ENCODE measurements at places on chromosomes 6 and 20.
A peak's percentile ranks its signal among the peaks of the same experiment; 100 is the strongest.

DNA sequence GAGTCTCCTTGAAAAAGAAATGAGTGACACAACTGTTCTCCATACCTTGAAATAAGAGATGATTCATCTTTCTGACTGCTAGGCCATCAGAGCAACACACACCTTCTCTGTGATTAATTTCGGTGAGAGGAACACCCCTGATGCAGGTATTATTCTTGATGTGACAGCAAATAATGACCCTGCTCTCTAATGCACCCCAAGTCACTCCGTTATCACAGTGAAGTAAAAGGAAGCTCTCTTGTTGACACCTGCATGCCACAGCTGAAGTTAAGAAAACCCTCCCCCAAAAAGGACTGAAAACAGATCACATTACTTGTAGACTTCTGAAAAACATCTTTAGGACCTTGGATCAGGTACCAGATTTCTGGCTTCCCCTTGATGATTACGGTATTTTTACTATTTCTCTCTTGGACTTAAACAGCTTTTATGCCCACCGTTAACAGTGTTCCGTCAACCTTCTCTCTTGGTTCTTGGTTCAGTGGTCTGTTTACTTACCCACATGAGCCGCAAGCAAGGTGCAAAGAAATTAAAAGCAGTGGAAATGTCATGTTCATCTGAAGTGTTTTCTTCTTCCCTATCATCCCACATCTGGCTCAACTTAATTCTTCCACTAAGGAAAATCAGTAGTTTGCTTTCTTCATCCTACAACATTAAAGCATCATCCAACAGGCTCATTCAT is 249.7 kb downstream of the GMPR start:
- DNase-seq: no peak

GRCh38 chr6:30688569-30688968 is 2.1 kb upstream of the PPP1R18 start:
- no peak for DNase-seq

GRCh38 chr20:1825507-1825906 is 69.7 kb upstream of the SIRPA start:
- DNase-seq: peak; percentile 39

DNA sequence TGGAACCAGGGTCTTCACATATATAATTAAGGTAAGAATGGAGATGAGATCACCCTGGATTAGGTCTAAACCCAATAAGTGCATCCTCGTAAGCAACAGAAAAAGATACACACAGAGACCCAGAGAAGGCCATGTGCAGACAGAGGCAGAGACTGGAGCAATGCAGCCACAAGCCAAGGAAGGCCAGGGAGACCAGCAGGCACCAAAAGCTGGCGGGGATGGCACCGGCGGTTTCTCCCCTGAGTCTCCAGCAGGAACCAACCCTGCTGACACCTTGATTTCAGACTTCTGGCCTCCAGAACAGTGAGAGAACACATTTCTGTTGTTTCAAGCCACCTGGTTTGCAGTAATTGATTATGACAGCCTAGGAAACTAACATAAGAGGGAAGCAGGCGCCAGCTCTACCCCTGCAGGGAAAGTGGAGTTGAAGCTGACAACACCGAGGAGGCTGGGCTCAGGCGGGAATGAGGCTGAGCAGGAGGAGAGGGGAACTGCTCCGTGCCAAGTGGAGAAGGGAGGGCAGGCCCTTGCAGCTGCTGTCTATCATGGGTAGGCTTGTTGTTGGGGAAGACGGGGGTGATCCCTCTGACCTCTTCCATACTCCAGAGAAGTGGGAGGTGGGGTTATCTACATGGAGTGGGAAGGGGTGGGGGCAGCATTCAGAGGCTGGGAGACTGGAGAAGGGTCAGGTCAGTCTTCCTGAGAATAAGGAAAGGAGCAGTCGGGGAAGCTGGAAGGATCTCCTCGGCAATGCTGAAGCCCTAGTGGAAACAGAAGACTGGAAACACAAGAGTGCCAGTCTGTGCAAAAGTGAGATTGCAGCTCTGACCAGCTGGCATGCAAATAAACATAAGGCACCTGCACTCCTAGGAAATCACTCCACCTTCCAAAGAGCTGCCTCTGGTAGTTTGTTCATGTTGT is 72.7 kb downstream of the NFATC2 start:
- DNase-seq: no peak

DNA sequence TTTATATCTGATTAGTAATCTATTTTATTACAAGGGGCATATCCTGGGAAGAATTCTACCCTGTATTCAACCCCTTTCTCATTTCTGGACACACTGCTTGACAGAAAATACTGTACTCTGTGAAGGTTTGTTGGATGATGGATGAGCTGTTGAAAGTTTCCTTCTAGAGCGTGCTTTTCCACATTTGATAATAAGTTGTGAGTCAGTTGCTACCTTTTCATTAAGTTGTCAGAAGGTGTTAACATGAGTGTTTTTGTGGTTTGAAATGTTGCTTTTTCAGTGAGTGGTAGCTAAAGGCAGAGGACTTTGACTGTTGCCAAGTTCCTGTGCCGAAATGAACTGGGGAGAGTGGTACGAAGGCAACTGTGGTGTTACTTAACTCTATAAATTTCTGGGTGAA is 3.9 kb upstream of the ECI2 start:
- no peak for DNase-seq

GRCh38 chr6:165071906-165072305 is 237.5 kb downstream of the C6orf118 start:
- DNase-seq: no peak

DNA sequence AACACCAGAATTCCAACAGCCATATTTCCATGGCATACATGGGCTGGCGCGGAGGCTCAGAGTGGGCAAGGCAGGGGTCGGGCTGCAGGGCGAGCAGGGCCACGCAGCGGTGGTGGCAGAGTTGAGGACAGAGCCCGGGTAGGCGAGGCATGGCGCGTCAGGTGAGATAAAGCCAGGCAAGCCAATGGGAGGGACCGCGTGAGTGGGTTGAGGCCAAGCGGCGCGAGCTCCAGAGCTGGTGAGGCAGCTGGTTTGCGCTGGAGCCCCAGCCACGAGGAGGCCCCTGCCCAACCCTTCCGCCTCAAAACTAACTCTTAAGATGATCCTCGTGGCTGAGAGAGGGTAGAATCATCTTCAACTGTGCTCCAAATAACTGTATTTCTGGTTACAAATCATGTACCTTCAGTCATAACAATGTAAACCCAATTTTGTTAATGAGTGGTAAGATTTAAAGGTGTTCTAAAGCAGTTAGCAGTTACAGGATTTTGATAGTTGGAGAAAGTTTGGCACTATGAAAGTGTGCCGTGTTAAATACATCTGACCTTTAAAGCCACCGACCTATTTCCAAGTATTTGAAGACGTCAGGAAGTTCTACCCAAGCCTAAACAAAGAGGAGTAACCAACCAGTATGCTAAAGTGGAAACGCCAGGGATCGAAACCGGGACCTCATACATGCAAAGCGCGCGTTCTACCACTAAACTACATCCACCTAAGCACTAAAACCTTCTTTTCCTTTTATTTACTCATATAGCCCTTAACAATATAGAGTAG is 107.9 kb downstream of the GPX5 start:
- no peak for DNase-seq

DNA sequence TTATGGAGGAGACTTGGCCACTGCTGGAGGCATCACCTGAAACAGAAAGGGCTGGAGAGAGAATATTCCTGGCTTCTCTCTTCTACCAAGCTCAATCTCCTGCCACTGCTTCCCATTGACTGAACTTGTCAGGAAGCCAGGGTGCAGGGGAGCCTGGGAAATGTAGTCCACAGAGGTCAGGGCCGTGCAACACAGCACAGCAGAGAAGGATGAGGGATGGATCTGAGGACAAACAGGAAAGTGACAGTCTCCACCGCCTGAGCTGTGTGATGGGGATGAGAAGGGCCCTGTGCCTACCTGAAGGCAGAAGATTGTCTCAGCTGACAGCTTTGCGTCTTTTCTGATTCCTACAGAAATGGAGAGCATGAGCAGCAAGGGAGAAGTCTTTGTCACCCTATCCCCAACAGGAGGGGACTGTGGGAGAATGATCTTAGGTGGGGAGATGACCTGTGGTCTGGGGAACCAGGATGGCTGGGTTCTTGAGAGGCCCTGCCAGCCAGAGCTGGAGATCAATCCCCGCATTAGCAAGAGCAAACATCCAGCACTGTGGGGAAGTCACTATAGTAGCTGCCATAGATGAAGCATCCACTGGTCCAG is 114.2 kb downstream of the SNX5 start:
- peak; percentile 56 for DNase-seq

DNA sequence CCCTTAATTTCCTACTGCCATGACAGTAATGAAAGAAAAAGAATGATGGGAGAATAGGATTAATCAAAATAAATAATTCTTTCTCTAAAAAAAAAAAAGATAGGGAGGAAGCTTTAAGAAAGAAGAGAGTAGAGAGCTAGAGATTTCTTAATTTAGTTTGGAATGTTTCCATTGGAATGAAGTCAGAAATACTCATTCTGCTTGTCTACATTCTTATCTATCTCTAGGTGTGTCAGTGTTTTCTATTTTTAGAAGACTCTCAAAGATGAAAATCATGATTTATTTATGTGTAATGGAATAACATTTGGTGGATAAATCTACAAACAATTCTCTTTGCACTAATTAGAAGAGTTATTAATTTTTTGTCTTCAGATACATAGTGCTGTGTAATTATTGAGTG is 38.0 kb upstream of the HIVEP1 start:
- DNase-seq: no peak

DNA sequence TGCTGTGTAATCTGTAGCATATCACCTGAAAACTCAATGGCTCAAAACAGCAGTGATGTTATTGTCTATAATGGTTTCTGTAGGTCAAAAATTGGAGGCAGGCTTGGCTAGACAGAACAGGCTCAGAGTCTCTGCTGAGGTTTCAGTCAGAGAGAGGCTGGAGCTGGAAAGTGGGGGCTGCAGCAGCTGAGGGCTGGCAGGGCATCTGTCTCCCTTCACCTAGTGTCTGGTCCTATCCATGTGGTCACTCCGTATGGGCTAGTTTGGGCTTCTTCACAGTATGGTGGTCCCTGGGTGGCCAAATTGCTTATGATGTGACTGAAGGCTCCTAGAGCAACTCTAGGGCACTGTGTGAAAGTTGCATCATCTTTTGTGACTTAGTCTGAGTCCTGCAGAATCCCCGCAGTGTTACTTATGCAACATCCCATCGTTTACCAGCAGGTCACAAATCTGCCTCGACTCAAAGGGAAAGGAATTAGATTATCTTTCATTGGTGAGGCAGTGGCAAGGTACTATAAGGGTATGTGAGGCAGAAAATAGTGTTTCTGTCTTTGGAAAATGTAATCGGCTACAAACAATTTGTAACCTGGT is 497.0 kb downstream of the EPHA7 start:
- DNase-seq: no peak

- DNase-seq: peak; percentile 25
Measured at GRCh38 chr6:111722179-111722731, 116.6 kb upstream of the TRAF3IP2 start.

- DNase-seq: peak; percentile 83
Measured at GRCh38 chr6:129860908-129861665, at the start of gene TMEM244. Gene TMEM244, minus strand, starts transcription at chr6:129861315. Its CDS starts 127 bp downstream, at chr6:129861188.

DNA sequence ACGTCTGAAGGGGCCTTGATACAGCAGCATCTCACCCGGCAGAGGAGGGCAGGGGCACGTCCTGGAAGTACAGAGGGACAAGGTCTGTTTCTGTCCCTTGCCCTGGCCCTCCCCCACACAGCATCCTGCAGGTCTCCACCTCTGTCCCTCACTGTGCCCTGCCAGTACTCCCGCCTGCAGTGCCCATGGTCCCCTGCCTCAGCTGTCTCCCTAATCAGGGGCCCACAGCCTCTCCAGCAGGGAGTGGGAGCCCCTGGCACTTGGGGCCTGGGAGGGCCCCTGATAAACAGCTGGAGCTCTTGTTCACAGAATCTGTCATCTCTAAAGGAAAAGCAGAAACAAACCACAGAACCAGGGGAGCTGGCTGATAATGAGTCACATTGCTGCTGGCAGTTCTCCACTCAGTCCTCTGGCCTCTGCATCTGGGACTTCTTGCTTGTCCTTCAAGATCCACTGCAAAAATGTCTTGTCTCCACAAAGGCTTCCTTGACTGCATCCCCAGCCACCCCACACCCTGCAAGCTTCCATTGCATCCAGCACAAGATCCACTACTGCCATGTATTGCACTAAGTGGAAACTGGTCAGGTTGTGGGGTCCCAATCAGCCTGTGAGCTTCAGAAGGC is 33.2 kb upstream of the TAF8 start:
- peak; percentile 82 for DNase-seq

DNA sequence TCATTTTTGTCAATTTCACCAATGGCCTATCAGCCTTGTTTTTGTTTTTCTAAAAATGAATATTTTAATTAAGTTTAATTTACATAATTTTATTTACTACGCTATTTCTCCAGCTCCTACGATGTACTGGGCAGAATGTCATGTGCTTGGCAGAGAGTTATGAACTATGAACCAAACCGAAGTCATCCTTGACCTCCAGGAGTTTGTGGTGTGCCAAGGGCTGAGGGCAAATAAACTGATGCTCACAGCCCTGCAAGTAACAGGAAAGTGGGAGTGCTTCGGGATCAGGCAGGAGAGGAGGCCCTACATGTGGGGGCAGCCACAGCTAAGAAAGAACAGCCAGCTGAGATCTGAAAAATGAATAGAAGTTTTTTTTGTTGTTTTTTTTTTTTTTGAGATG is 38.6 kb downstream of the ZNF217 start:
- no peak for DNase-seq

DNA sequence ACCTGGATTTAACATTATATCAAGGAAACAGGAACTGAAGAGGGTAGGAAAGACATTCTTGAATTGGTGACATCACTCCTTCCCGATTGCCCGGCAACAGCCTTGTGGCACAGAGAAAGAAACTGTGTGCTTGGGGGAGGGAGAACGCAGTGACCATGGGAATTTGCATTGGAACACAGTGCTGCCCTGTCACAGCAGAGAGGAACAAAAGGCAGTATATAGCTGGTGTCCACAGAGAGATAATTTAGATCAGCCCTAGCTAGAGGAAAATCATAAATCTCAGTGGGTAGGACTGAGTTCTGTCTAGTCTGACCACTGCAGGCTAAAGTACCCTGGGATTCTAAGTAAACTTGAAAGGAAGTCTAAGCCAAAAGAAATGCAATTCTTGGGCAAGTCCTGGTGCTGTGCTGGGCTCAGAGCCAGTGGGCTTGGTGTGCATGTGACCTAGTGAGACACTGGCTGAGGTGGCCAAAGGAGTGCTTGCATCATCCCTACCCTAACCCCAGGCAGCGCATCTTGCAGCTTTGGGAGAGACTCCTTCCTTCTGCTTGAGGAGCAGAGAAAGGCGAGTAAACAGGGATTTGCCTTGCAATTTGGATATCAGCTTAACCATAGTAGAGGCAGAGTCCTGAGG is 697.6 kb downstream of the HACE1 start:
- peak; percentile 68 for DNase-seq

- no peak for DNase-seq
Measured at GRCh38 chr6:14108571-14109410, 8.8 kb upstream of the CD83 start.

- DNase-seq: no peak
Measured at GRCh38 chr6:61949161-61949560, 336.9 kb downstream of the KHDRBS2 start.

GRCh38 chr6:42338744-42339222 is 112.9 kb downstream of the TRERF1 start:
- peak; percentile 99 for DNase-seq

- no peak for DNase-seq
Measured at GRCh38 chr20:610130-611046, at the start of gene TCF15. Gene TCF15, minus strand, starts transcription at chr20:610309. Its CDS starts 72 bp downstream, at chr20:610237.
